ENCODE measurements at places on chromosomes 1 and 21.
A peak's percentile ranks its signal among the peaks of the same experiment; 100 is the strongest.

DNA sequence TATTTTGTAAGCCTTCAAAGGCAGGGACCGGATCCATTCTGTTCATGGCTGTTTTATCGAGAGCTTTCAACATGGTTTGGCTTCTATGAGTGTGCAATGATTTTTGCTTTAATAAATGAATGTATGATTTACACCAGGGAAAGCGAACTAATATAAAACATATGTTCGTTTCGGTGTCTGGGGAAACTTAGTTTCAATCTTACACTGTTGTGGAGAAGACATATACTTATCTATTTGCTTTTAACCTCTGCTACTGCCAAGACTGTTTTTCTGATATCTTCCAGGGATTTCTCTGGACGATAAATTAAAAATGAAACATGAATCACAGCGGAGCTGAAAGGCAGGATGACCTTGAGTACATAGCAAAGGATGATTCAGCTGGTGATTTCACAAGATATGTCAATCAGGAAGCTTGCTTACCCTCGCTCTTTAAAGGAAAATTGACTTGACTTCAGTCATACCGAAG lies 14.7 kb upstream of the CYYR1 start:
- no peak for DNase-seq

GRCh38 chr21:42777757-42778344 lies 101.5 kb downstream of the WDR4 start:
- DNase-seq: no peak

DNA sequence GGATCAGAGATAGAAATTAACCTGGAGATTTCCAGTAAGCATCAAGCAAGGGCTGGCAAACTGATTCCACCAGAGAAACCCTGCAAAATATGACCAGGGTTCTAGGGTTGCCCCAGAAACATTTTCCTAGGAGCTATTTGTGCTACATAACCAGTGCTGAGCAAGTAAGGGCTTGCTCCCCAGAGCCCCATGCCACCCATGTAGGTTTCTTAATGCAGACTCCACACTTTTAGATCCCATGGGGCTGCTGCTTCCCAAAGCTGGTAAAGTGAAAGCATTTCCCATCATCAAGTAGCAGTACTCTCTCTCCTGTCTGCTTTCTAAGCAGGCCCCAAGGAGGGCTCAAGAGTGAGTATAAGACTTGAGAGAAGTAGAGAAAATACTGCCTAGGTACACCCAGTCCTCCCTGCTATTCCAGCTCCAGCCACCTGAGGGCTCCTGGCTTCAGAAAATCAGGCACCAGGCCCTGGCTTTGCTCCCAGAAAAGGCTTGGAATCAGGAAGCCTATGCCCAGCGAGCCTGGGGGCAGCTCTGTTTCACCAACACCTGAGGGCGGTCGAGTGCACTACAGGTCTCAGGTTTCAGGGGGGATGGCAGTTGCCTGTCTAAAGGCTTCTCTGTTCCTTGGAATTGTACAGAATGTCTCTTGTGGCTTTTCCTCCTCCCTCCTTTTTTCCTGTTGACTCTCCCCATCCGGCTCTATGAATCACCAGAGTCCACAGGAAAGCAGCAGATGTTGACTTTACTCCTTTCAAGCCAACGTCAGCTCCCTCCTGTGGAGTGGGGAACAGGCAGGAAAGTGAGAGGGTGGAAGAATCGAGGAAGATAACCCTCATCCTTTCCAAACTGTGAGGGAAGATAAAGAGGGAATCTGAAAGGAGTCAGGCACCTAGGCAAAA lies 6.2 kb upstream of the ANKRD35 start:
- peak; percentile 16 for DNase-seq

DNA sequence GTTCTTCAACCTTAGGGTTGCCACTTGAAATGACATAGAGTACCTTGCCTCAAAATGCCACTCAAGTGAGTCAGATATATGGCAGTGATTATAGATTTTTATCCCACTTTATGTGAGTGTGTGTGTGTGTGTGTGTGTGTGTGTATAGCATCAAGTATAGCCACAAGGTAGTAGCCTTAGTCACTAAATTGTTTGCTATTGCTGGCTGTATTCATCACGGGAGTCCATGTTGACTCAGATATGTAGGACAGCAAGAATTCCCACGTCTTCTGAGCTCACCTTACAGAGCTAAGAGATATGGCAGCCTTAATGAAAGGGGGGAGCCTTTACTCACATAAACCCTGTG lies 9.3 kb downstream of the ETS2 start:
- no peak for DNase-seq
